ENCODE measurements at places on chromosomes 12 and 14. TPM values are rescaled to one million over a fixed set of nuclear protein-coding genes. Genes with fewer than 3 reads are reported as not detected.

C14orf180 gene
- 0.48 TPM for total RNA-seq

- DNase-seq = no peak
Measured at GRCh38 chr14:22955702-22956569, 954 bp downstream of the HAUS4 start.

IL26 gene
- not detected for total RNA-seq

MDM1 gene
- total RNA-seq = 29.7 TPM

GRCh38 chr14:81313200-81313599, 86.9 kb downstream of the STON2 start:
- DNase-seq = no peak

EID3 gene
- 7.4 TPM for total RNA-seq
